ENCODE measurements at places on chromosomes 1 and 21.

- H3K27me3 ChIP-seq = peaks cover 42% of the 10 kb centered on the region
- H3K4me3 ChIP-seq = no peak overlapping the region
- H3K27ac ChIP-seq = no peak overlapping the region
- DNase-seq = no peak
- peaks cover 31% of the 10 kb centered on the region for H3K4me1 ChIP-seq
Observed at GRCh38 chr1:47431534-47431933, 6.3 kb upstream of the FOXD2 start.

GRCh38 chr1:151936653-151937052 lies 27.3 kb upstream of the THEM4 start:
- H3K4me3 ChIP-seq = no peak overlapping the region
- no peak for DNase-seq
- no peaks in the 10 kb centered on the region for H3K36me3 ChIP-seq

- no peaks in the 10 kb centered on the region for H3K4me1 ChIP-seq
- no peaks in the 10 kb centered on the region for H3K36me3 ChIP-seq
- H3K4me3 ChIP-seq = no peak overlapping the region
- H3K27ac ChIP-seq = no peak overlapping the region
Observed at GRCh38 chr1:53511323-53511932, 52.2 kb downstream of the DMRTB1 start.

- no peak overlapping the region for H3K27ac ChIP-seq
- H3K27me3 ChIP-seq = no peaks in the 10 kb centered on the region
- H3K4me3 ChIP-seq = no peak overlapping the region
- H3K36me3 ChIP-seq = peaks cover 27% of the 10 kb centered on the region
Observed at GRCh38 chr1:92466683-92467352, 19.9 kb downstream of the GFI1 start.

- H3K4me1 ChIP-seq = peaks cover 6% of the 10 kb centered on the region
- no peaks in the 10 kb centered on the region for H3K36me3 ChIP-seq
- H3K27me3 ChIP-seq = peaks cover 7% of the 10 kb centered on the region
- DNase-seq = no peak
Observed at GRCh38 chr1:207017615-207018559, 14.7 kb downstream of the C1orf116 start.

GRCh38 chr21:42120101-42120902 lies 49.2 kb downstream of the UMODL1 start:
- H3K27ac ChIP-seq = no peak overlapping the region
- peaks cover 55% of the 10 kb centered on the region for H3K27me3 ChIP-seq
- no peaks in the 10 kb centered on the region for H3K36me3 ChIP-seq
- no peak overlapping the region for H3K4me3 ChIP-seq
- no peak for DNase-seq
- peaks cover 15% of the 10 kb centered on the region for H3K4me1 ChIP-seq

All from activated CD4-positive, alpha-beta T cell treated with anti-CD3 and anti-CD28 coated beads for 36 hours (primary cell).